Fibroblast of skin of left quadriceps (primary cell): ENCODE measurements at places on chromosomes 11 and 22.

DNA sequence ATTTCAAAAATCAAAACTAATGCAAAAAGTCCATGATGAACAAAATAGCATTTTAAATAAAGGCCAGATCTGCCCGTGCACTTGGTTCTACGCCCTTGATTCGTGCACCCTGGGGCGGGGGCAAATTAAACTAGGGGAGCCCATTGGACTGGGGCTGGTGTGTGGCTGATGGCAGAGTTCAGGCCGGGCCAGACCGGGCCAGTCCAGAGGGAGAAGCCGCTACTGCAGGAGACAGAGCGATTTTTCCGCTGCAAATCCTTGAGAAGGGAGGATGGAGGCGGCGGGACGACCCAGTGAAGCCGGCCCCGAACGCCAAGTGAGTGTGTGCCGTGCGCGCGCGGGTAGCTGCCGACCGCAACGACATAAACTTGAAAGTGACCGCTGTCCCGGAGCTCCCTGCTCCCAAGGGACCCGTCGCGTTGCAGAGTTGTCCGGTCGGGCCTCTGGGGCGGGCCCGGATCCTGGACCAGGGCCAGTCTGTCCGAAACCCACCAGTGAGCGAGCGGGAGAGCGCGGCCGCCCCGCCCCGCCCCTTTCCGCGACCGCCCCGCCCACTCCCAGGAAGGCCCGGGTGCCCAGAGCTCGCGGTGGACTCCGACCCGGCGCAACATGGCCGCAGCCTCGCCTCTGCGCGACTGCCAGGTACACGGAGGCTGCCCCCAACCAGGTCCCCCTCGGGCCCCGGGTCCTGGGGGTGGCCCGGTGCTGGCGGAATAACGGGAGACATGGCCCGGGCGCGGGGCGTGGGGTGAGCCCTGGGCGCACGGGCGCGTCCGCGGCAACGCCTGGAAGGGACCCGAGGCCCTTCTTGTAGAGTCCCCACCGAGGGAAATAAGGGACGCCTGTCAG, at the start of gene TTC38:
TSS of gene TTC38 (plus strand) at position 578 of the 849 bp plus-strand sequence. CDS start at position 610, 32 bp downstream.
- peak; percentile 42 for DNase-seq

DNA sequence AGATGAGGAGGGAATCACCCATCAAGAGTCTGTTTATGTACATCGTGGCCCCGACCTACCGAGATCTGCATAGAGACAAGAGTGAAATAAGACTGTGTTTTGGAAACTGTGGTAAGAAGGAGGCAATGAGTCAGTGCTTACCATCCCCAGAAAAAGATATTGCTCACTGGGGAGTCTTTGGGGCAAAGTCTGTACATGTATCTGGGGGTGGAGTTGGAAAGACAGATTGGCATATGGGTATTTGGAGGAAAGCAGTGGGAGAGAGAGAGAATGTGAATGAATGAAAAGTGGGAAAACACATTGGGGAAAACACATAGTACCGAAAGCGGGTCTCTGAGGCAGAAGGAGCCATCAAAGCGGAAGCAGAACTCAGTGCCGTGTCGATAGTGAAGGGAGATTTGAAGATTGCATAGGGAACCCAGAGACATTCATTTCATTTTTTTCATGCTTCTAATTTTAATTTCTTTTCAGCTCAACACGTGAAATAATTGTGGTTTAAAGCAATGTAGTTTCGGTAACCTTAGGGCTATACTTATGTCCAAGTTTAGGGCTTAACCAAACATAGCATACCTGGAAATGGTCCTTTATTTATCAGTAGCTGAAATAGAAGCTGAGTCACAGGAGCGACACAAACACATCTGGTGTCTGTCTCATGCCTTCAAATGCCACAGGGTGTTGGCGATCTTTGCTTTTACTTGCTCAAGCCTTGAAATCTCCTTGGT, 98.6 kb upstream of the CD44 start:
- DNase-seq = no peak

- no peak for DNase-seq
These were observed 1.4 kb upstream of the VPREB1 start for GRCh38 chr22:22243033-22243680.

DNA sequence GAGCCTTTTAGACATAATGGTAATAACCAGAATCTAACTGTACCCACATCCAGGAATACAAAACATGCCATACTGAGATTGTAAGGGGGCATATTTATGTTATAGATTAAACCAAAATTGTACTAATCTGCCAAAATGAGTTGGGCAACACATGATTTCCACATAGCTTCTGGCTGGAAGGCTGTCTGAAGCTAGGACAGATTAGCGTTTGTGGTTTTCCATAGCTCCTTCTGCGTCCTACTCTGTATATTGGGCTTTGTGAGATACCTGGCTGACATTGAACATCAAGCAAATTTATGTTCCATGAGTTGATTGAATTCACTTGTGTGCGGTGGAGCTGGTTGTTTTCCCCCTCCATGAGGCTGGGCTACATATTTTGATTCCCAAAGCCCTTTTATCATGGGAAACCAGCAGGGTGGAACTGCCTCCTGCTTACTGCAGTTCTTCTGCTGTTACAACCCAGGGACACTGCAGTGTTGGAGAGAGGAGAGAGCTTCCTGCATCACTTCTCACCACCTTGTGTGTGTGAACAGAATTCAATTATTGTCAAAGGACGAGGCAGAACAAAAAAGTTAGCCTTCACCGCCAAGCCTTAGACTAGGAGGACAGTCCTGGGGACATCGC, 114.9 kb downstream of the C11orf91 start:
- peak; percentile 16 for DNase-seq

DNA sequence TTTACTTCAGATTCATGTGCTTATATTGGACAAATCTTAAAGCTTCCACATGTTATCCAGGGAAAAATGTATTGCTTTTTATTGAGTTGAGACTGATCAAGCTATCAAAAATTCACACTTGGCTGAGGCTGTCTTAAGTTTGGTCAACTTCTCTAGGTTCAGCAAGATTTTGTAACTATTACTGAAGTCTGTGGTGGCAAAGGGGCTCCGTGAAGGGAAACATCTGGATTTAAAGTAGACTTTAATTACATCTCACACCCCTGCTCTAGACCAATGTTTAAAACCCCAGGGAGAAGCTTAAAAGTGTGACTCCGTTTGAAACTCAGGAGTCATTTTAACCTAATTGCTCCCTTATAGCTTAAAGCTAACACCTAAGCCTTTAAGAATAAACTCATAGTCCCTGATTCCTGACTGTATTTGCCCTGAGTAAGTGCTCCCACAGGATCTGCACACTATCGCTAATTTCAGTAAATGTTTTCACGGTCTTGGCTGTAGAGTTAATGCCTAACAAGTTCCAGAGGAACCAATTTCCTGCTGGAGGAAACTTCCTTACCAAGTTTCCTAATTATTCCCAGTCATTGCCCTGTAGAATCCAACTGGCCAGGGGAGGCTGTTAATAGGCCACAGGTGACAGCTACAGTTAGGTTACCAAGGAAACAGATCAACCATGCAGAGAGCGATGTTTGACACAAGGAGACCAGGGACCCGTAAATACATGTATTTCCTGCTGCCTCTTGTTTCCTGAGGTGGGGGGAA, 40.5 kb downstream of the OR10A6 start:
- no peak for DNase-seq

GRCh38 chr22:50261615-50262459, at the start of gene MAPK12:
TSS of gene MAPK12 (minus strand) at chr22:50261683. CDS start at chr22:50261509, 174 bp downstream.
- DNase-seq = no peak

GRCh38 chr11:112777283-112777751, 183.9 kb upstream of the NCAM1 start:
- no peak for DNase-seq

- no peak for DNase-seq
These were observed 382.2 kb upstream of the CADM1 start for GRCh38 chr11:115886422-115886733.

GRCh38 chr22:33806191-33806590, 114.1 kb downstream of the LARGE1 start:
- no peak for DNase-seq

GRCh38 chr11:12053606-12054361, 45.4 kb upstream of the DKK3 start:
- no peak for DNase-seq

DNA sequence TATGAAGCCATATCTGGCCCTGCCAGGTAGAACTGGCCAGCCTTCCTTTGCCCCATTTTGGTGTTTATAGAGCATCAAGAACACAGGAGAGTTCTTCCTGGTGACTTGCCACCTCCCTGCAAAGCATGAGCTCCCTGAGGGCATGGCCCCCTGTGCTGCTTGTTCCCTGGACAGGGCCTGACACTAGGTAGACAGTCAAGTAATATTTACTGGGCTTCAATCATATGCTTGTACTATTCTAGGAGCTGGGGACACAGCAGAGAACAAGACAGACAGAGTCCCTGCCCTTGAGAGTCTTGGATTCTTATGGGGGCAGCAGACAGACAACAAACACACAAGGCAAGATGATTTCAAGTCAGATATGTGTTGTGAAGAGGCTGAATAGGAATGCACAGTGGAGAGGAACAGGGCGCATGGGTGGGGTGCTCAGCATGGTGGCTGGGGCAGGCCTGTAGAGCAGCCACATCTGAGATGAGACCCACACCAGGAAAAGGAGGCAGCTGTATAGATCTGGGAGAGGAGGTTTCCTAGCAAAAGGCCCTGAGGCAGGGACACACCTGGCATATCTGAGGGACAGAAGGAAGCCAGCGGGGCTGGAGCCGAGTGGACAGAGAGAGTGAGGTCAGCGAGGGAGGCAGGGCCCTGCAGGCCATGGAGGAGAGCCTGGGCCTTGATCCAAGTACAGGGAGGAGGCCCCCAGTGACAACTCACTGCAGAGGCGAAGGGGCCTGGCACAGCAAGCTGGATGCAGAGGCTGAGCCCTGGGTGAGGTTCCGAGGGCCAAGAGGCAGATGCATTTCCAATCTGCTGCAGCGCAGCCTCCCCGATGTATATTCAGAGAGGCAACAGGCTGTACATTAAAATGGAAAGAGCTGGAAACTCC, 10.2 kb upstream of the CBX6 start:
- DNase-seq = no peak

GRCh38 chr22:22593250-22593649, 34.2 kb upstream of the PRAME start:
- no peak for DNase-seq

DNA sequence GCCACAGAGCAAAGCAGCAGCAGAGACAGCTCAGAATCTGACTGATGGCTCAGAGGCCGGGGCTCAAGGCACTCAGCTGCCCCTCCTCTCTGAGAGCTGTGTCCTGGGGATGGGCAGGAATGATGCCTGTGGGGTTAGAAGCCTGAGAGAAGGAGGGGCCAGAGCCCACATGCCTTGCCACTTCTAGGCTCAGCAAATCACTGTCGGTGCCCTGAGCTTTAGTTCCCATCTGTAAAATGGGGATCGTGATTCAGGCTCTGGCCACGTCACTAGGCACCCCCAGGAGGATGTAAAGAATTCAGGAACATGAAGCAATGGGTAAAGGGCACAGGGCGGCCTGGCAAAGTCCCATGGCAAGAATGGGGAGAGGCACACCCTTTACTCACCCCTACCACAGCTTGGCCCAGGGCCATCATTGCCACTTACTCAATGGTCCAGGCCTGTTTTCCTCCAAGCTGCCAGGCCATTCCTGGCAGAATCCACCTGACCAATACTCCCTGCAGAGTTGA, 3.4 kb upstream of the CDC42EP2 start:
- no peak for DNase-seq

DNA sequence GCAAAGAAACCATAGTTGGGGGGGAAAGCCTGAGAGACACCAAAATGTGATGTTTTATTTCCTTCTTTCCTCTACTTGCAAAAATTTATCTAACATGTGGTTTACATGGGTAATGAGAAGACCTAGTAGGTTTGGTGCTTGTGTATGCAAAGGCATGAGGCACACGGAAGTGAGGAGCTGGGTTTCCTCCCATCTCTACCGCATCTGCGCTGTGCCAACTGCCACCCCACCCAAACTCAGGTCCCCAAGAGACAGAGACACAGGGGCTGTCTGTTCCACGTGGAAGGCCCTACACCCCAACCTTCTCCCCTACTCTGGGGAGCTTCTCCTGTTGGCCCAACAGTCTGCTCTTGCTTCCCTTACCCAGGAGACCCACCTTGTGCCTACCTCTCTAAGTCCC, 4.8 kb downstream of the RTL6 start:
- DNase-seq = no peak

- no peak for DNase-seq
These were observed 324.2 kb downstream of the TENM4 start for GRCh38 chr11:79116600-79116999.
